ENCODE measurements at places on chromosomes 4 and X. TPM values are rescaled to one million over a fixed set of nuclear protein-coding genes. Genes with fewer than 3 reads are reported as not detected.

BANK1 gene
- total RNA-seq: 0.17 TPM

C4orf51 gene
- total RNA-seq: not detected

DAPP1 gene
- 25.8 TPM for total RNA-seq

RASL11B gene
- total RNA-seq: not detected

MAGEA9B gene
- not detected for total RNA-seq

SPANXA1 gene
- not detected for total RNA-seq

GAGE13 gene
- not detected for total RNA-seq

F11 gene
- not detected for total RNA-seq

TLR7 gene
- 0.07 TPM for total RNA-seq

CCKAR gene
- not detected for total RNA-seq

SLC10A4 gene
- total RNA-seq: not detected

HAUS3 gene
- total RNA-seq: 18.0 TPM

EDNRA gene
- total RNA-seq: not detected

PPP4R3C gene
- total RNA-seq: not detected

PCDH7 gene
- not detected for total RNA-seq

DLG3 gene
- total RNA-seq: 12.9 TPM

CNKSR2 gene
- total RNA-seq: 6.6 TPM

CENPE gene
- 45.2 TPM for total RNA-seq
